Inflammatory macrophage treated with lipopolysaccharide for 1 hour (primary cell): ENCODE measurements at places on chromosomes 12 and 14.

- DNase-seq: no peak
These were observed 463.6 kb upstream of the CCDC196 start for GRCh38 chr14:66022526-66022925.

GRCh38 chr14:66421990-66422946 lies 63.9 kb upstream of the CCDC196 start:
- DNase-seq: no peak

DNA sequence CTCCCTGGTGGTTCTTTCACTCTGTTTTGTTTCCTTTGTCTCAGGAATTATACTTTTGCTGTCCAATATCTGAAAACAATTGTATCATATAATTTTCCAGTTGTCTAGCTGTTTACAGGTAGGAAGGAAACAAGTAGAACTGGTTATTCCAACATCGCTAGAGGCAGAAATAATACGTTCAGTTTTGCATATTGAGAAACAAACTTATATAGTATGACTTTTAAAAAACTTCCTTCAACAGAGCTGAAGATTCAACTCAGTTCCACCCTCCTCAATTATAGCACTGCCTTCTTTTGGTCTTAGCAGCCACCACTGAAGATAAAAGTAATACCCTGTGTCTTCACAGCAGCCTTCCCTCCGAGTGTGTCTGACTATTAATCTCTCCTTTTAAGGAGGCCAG lies 214.3 kb downstream of the EFCAB11 start:
- no peak for DNase-seq

- no peak for DNase-seq
These were observed 232.8 kb downstream of the TMTC2 start for GRCh38 chr12:82919388-82920054.

- DNase-seq: no peak
These were observed 478.2 kb downstream of the TMEM117 start for GRCh38 chr12:44314007-44314500.

- DNase-seq: no peak
These were observed 251.6 kb downstream of the SLC15A4 start for GRCh38 chr12:128571906-128572810.

DNA sequence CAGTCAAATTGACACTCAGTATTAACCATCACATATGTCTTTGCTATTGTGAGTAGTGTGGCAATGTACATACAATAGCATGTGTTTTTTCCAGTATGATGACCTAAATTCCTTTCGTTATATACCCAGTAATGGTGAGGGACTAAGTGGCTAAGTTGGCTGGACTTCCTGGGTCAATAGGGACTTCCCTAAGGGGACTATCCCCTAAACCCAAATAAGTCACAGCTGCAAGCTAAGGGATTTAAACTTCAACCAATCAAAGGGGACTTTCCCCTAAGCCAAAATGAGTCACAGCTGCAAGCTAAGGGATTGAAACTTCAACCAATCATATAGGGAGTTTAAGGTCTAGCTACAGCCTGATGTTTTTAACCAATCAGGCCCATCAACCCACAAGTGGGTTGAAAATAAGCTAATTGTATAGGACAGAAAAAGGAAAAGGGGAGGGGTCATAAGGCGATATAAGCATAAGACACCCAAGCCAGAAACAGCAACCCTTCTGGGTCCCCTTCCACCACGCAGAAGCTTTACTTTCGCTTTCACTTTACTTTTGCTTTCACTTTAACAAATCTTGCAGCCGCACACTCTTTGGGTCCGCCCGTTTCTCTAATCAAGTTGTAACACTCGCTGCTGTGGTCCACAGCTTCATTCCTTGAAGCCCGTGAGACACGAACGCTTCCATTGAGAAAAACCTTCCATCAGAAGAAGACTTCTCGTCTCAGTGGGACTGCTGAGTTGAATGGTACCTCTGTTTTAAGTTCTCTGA lies 404.4 kb downstream of the FLRT2 start:
- DNase-seq: peak; percentile 86

DNA sequence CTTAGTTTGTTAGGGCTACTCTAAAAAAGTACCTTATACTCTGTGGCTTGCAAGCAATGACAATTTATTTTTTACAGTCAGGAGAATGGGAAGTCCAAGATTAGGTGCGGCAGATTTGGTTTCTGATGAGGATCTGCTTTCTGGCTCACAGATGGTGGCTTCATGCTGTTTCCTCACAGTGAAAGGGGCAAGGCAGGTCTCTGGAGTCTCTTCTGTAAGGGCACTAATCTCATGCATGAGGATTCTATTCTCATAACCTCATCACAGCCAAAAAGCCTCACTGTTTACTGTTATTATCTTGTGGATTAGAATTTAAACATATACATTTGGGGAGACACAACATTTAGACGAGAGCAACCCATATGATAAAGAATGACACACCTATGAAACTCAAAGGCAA lies 1957.4 kb upstream of the SEL1L start:
- DNase-seq: no peak

GRCh38 chr12:8648576-8649205 lies 13.9 kb downstream of the MFAP5 start:
- DNase-seq: no peak

DNA sequence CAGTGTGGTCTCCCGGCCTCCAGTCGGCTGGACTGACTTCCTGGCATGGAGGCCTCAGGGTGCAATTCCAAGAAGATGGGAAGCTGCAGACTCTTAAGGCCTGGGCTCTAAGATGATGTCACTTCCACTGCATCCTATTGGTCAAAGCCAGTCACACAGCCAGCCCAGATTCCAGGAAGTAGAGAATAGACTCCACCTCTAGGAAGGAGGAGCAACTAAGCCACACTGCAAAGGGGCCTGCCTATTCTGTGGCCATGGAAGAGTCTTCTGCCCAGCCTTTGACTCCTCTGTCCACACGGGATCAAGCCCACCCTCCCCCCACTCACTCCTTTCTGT lies 103.9 kb upstream of the RFLNA start:
- peak; percentile 22 for DNase-seq

GRCh38 chr14:59292028-59292427 lies 103.6 kb downstream of the DAAM1 start:
- no peak for DNase-seq

GRCh38 chr14:68952531-68953195 lies 26.4 kb downstream of the ACTN1 start:
- no peak for DNase-seq

DNA sequence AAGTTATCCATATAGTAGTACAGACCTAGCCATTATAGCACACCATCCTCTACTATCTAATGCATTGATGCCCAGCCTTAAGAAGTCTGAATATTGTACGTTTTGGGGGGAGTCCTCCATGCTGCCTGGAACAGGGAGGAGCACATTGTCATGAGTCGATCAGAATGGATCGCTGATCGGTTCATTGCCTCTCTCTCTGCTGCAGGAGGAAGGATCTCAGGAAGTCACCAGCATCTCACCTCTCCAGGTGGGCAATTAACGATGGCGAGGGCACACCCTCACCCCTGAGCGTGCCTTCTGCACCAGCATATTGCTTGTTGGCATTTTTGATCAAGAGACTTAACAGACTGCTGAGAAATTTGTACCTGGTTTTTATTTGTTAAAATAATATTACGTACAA lies 11.5 kb downstream of the CCND2 start:
- no peak for DNase-seq

DNA sequence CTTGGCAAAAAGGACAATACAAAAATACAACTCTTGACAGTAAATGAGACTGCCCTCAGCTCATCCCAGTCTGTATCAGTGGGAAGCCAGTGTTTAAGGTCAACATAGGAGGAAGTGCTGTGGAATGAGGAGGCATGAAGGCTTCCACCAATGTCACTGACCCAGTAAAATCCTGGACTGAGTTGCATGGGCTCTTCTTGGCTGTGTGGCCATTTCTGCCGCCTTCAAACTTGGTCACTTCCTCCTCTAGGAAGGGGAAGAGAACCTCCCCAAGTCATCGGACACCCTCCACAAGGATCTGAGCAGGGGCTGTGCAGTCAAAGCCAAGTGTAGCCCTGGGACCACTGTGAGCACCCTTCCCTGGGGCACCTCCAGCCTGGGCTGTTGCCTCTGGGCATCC lies 11.9 kb downstream of the GPR68 start:
- peak; percentile 53 for DNase-seq

DNA sequence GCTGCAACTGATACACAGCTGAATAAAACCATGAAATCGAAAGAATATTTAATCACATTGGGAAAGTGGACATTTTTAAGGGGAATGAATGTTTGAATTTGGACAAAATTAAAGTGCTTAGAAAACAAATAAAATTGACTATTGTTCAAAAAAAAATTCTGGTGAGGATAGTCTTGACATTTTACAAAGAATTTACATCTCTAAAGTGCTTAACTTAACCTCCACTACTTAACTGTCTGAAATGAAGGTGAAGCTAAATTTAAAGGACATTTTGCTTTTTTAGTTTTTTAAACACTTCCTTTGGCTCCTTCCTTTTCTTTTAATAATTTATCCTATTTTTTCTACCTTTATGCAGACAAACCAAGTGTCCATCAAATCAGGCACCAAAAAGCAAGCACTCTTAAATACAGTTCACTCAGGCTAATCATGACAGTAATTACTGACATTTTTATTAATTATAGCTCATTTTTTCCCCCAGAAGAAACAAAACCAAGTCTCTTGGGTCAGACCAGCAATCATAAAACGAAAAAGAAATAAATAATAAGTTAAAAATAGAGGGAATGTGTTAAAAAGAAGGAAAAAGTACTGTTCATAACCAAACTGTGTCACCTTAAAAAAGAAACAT lies 5.7 kb upstream of the CCND2 start:
- no peak for DNase-seq

- DNase-seq: no peak
These were observed 68.5 kb upstream of the CSRP2 start for GRCh38 chr12:76947304-76947703.

- DNase-seq: peak; percentile 42
These were observed 5.5 kb upstream of the ZNF740 start for GRCh38 chr12:53174881-53175491.

DNA sequence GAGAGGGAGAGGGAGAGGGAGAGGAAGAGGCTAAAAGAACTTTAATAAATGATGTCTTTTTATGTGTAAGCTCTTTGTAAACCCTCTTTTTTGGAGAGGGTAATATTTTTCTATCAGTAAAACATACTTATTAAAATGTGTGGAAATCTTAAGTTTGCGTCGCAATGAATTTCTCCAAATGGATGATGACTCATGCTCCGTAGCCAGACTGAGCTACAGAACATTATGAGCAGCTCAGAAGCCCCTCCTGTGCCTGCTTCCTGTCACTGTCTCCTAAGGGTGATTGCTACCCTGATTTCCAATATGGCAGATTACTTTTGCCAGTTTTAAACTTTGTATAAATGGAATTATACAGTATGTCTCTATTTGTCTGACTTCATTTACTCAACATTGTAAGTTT lies 13.0 kb upstream of the PYGL start:
- DNase-seq: peak; percentile 36

GRCh38 chr12:88206601-88207000 lies 64.5 kb downstream of the TMTC3 start:
- DNase-seq: peak; percentile 11

- no peak for DNase-seq
These were observed 651 bp downstream of the PFKM start for GRCh38 chr12:48119834-48120195.

DNA sequence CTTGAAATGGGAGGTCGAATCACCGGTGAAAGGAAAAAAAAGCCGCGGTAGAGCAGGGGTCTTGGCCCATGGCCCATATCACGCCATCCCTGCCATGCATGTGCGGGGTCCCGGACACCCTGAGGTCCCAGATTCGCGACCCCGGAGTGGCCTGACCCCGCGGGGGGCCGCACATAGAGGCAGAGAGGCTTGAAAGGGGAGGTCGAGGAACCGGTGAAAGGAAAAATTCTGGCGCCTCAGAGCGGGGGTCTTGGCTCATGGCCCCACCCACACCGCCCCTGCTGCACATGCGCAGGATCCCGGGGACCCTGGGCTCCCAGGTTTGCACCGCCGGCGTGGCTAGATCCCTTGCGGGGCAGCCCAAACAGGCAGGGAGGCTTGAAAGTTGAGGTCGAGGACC lies 319.8 kb downstream of the ALG10 start:
- no peak for DNase-seq

DNA sequence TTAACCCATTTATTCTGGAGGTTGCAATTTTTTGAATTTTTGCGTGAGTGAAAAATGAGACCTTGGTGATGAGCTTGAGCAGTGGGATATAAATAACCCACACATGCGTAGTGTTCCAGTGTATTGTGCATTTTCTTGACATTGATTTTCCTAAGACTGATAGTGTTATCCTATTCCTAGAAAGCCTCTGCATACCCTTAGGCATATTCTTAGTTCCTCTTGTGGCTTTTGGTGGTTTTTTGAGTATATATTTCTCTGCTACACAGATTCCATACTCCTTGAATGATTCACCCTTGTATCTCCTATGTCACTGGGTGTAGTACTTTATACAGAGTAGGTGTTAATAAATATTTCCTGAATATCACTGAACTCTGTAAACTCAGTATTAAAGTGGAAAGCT lies 363.4 kb upstream of the PDE3A start:
- DNase-seq: no peak

DNA sequence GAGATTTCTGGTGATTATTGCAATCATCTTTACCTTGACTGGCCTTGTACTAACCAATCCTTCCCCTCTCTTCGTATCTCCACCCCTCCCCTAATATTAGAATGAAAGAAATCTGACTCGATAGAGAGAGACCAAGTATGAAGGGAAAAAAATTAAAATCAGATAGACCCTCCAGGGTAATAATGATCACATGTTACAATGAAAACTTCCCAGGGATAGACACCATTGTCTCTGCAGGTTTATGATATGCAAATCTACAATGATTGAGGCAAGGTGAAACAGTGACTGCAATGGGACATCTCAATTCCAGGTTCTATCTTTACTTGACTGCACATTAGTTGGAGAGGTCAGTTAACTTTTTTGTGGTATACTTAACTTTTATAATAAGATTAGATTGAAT lies 1.5 kb upstream of the NFKBIA start:
- no peak for DNase-seq

DNA sequence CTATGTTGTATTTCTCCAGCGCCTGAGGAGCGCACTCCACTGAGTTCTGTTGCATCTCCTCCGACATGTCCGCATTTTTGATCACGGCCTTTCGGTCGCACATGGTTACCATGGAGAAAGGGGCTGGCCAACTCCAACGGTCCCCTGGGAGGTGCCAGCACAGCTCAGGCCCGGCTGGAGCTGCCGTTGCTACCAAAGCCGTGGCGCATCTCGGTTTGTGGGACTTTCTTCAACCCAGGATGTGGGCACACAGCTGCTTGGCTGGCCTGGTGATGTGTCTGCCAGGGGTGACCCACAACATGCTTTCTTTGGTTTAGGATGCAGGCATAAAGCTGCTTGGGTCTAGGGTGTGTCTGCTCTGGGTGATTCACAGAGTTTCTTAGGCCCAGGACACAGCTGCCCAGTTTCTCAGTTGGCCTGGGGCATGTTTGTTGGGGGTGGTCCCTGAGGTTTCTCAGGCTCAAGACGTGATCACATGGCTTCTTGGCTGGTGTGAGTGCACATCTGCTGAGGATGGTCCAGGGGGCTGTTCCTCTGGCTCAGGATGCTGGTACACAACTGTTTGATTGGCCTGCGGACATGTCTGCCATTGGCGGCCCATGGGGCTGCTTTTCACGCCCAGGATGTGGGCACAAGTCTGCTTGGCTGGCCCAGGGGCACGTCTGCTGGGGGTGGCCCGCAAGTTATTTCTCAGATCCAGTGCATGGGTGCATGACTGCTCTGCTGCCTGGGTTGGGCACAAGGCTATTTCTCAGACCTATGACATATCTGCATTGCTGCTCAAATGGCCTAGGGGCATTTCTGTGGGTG lies 25.9 kb upstream of the GTF2A1 start:
- no peak for DNase-seq
